NCI-H226 (cell line): ENCODE measurements at places on chromosomes 12 and 14.
A peak's percentile ranks its signal among the peaks of the same experiment; 100 is the strongest.

- DNase-seq: no peak
These were observed 1.1 kb downstream of the KITLG start for GRCh38 chr12:88579161-88579517.

GRCh38 chr12:16063726-16064125 lies 152.6 kb downstream of the DERA start:
- DNase-seq: peak; percentile 63

- no peak for DNase-seq
These were observed 2.1 kb downstream of the PRPH start for GRCh38 chr12:49296836-49297694.

DNA sequence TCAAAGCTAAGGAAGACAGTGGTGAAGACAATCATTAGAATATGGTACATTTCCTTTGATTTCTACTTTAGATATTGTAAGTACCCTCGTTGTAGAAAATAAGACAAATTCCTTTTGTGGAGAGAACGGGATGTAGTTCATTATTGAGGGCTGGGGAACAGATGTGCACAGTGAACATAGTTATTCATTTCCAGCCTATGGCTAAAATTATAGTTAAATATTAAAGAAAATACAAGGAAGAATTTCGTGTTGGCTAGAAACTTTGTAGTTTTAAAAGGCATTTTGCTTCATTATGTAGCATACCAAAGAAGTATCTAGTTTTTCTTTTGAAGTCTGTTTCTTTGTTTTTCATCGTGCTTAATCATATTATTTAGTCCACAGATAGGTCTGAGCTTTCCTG lies 201.8 kb downstream of the ESR2 start:
- DNase-seq: no peak

GRCh38 chr14:69699748-69700303 lies 67.1 kb upstream of the SRSF5 start:
- no peak for DNase-seq

- no peak for DNase-seq
These were observed 77.0 kb upstream of the FGD4 start for GRCh38 chr12:32322354-32322753.

DNA sequence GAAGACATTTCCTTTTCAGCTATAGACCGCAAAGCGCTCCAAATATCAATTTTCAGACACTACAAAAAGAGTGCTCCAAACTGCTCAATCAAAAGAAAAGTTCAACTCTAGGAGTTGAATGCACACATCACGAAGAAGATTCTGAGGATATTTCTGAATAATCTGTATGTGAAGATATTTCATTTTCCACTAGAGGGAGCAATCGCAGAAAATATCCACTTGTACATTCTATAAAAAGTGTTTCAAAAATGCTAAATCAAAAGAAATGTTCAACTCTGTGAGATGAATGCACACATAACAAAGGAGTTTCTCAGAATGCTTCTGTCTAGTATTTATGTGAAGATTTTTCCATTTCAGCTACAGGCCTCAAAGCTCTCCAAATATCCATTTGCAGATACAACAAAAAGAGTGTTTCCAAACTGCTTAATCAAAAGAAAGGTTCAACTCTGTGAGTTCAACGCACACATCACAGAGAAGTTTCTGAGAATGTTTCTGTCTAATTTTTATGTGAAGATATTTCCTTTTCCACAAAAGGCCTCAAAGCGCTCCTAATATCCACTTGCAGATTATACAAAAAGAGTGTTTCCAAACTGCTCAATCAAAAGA lies 643.8 kb upstream of the ALG10B start:
- DNase-seq: no peak

DNA sequence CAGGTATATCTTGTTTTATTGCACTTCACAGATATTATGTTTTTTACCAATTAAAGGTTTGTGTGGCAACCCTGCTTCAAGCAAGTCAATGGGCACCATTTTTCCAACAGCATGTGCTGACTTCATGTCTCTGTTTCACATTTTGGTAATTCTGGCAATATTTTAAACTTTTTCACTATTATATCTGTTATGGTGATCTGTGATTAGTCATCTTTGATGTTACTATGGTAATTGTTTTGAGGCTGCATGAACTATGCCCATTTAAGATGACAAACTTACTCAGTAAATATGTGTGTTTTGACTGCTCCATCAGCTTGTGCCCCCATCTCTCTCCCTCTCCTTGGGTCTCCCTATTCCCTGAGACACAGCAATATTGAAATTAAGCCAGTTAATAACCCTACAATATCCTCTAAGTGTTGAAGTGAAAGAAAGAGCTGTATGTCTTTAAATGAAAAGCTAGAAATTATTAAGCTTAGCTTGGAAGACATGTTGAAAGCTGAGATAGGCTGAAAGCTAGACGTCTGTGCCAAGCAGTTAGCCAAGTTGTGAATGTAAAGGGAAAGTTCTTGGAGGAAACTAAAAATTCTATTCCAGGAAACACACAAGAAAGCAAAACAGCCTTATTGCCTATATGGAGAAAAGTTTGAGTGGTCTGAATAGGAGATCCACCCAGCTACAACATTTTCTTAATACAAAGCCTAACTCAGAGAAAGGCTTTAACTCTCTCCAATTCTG lies 365.1 kb downstream of the ATP23 start:
- DNase-seq: no peak

GRCh38 chr14:76181546-76181945 lies 29.8 kb downstream of the GPATCH2L start:
- DNase-seq: no peak

- peak; percentile 48 for DNase-seq
These were observed at the start of gene CCDC85C for GRCh38 chr14:99603471-99604277. Gene CCDC85C (minus strand): TSS chr14:99604207. CDS start chr14:99603959, 248 bp downstream.

DNA sequence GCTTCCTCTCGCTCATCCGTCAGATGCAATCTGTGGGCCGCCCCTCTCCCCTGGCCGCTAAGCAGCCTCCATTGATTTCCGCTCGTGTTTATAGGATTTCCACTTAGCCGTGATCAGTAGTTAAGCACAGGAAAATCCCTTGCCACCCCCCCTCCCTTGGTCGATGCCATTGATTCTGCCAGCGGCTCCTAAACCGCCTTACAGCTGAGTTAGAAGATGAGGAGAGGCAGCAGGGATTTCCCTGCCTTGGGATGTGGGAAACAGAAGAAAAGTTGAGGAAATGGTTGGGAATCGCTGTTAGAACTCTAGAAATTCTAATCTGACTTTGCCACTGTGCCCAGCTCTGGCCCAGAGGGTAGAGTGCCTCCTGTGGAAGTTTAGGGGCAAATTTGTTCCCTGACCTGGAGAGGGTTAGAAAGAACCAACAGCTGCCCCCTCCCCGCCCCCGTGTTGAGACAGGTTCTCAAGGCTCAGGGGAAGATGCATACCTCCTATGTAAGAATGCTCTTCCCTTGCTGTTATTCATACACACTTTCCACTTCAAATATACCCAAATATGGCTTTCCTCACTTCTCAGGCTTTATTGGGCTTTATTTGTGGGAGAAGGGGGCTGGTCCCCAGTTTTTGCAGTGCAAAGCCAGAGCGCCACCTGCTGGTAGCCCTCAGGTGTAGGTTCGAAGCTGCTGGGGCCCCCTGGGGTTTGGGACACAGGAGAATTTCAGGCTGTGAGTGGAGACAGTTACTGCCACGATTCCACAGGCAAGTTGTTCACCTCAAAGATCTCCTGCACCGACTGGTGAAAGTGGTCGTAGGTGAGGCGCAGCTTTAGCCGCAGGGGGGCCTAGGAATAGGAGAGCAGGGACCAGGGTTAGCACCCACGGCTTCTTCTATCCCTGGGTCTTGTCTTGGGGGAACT lies 3.2 kb downstream of the THTPA start:
- no peak for DNase-seq

DNA sequence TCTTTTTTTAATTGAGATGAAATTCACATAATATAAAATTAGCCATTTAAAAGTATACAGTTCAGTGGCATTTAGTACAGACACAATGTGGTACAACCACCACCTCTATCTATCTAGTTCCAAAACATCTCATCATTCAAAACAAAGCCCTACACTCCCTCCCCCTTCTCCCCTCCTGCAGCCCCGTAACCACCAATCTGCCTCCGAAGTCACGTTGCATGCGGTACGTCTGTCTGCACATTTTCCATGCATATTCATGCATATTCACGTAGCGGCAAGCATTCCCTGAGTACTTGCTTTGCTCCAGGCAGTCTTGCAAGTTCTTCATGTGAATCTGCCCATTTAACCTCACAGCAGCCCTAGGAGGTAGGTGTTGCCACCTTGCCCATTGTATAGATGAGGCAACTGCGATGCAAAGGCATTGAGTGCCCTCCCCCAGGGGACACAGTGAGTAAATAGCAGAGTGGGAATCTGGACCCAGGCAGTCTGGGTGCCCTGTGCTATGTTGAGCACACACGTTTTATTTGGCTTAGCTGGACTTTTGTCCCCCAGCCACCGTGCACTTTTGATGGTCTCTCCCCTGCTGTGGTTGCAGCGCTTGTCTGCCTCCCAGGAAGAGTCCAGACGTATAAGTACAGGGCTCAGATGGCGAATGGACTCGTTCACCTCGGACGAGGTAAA lies 43.4 kb downstream of the RIN3 start:
- no peak for DNase-seq

DNA sequence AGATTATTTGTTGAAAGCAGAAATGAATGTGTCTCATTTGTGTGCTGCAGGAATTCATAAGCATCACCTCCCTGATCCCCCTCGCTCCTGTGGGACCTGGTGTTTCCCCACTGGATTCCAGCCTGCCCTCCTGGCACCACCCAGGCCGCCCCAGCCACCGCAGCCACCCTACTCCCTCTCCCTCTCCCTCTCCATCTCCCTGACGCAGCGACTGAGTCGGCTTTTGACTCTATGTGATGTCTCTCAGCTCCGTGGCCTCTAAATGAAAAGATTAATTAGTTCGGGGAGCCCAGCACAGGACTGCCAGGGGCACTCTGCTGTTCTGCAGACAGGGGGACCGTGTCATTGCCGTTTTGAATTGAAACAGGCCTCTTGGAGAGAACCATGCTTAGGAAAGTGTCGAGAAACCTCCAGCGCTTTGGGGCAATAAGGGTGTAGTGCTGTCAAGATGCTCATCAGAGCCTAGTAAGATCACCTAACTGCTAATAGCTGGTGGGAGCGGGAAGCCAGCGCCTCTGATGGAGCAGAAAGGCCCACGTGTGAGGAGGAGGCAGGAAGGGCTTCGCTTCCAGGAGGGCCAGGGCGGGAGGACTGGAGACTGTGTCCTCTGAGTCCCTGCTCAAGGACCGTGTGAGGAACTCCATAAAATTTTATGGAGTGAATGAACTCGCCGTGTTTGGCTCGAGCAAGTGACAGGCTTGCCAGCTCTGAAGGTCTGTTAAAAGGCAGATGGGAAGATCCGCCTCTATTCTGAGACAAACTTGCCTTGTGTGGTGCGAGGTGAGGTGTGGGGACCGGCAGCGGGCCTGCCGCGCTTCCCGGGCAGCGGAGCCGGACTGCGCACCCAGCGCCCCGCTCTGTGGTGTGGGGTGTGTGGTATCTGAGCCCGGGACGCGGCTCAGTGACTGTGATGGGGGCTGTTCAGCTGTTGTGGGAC lies 157.4 kb upstream of the C14orf180 start:
- DNase-seq: no peak

- DNase-seq: no peak
These were observed 27.6 kb upstream of the ETV6 start for GRCh38 chr12:11621797-11622423.

DNA sequence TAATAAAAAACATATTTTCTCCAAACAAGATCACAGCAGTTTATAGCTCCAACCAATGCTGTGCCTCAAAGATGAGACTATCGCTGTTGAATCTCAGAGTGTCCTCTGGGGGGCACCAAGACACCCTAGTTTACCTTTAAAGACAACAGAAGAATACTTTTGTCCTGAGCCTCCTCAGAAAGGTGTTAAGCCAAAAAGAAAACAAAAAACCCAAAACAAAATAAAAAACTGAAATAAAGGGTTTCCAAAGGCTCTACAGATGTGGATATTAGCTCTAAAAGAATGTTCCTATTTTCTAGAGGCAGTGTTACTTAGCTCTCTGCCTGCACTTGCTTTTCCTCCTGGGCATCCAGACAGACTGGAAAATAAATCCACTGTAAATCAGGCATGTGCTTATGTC lies 86.9 kb upstream of the TTC7B start:
- peak; percentile 41 for DNase-seq

DNA sequence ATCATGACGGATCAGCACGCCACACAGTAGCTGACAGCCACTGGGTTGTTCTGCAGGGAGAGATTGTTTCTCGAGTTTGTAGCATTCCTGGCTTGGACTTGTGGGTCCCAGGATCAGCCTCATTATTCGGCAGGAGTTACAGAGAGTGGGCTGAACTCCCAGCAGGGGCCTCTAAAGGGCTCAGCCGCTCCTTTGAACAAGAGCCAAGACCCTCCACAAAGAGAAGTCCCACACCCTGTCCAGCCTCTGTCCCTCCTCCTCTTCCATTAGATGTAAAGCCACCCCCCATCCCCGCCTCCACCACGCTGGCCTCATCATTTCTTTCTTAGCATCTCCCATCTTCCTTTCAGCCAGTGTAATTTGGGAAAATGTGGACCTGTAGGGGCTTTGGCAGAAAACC lies 96.7 kb upstream of the HSPB8 start:
- no peak for DNase-seq

GRCh38 chr12:123441523-123442164 lies 5.2 kb upstream of the RILPL2 start:
- no peak for DNase-seq

GRCh38 chr12:114140576-114140975 lies 174.5 kb upstream of the RBM19 start:
- no peak for DNase-seq

GRCh38 chr12:79367032-79367589 lies 323.7 kb downstream of the PAWR start:
- DNase-seq: no peak

DNA sequence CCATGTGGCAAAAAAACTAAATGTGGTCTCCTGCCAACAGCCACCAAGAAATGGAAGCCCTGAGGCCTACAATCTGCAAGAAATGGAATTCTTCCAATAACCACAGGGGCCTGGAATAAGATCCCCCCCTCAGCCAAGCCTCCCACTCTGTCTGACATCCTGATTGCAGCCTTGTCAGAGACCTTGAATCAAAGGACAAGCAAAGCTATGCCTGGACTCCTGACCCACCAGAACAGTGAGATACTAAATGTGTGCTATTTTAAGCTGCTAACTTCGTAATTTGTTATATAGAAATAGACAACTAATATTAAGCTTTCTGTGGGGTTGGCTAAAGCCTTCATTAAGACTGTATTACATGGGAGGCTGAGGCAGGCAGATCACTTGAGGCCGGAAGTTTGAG lies 77.7 kb downstream of the TBX5 start:
- no peak for DNase-seq

GRCh38 chr12:28955931-28956330 lies 193.1 kb upstream of the FAR2 start:
- no peak for DNase-seq

DNA sequence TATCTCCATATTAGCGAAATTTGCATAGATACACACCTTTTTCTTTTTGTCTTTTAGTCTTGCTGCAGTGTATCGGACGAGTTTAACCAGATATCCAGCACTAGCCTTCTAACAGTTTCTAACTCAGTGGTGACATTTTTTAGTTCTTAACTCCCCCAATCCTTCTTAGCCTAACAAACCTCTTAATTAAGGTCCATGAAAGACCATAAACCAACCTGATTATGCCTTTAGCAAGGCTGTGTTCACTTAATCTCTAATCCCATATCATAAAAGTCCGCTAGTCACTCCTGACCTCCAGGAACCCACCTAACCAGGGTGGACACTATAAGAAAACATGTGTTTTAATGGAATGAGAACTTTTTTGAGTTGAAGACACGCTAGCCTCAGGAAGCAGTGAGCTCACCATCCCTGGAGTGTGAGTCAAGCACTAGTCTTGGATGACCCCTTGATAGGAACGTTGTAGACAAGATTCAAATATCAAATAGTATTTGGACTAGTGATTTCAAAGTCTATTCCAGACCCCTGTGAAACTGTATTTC lies 9.5 kb downstream of the CDKN1B start:
- peak; percentile 80 for DNase-seq
